NCI-H1105 (cell line): ENCODE measurements at places on chromosomes 1 and 21.

DNA sequence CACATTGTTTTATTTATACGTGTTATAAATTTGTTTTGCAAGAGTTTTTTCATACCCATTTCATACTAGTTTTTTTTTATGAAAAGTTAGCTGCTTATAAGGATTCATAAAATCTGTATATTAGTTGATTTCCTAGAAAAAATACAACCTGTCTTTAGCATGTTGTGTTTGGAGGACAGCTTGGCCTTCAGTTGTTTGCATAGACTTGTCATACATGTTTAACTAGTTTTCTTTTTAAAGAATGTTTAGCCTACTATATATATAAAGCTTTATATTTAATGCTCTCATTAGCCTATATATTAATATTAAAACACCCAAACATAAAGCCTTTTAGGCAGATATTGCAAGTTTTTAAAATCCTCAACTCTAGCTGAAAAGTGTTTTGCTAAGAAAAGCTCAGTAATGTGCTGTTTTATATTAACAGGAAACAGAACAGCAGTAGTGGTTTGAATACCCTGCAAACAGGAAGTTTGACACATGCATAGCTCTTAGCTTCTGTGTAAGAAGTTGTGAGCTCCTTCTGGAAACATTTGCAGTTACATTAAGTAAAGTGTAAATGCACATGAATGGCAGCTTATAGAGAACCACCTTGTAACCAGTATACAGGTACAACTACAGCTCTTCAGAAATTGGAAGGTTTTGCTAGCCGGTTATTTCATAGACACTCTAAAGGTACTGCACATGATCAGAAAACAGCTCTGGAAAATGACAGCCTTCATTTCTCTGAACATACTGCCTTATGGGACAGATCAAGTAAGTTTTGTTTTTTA is at the start of gene PRKACB:
TSS of gene PRKACB (plus strand) at position 476 of the 770 bp plus-strand sequence. CDS start at position 567, 91 bp downstream.
- DNase-seq = no peak

- peak; percentile 27 for DNase-seq
These were observed 30.9 kb upstream of the TAL1 start for GRCh38 chr1:47262787-47263413.

GRCh38 chr1:20829946-20830345 is 42.8 kb upstream of the HP1BP3 start:
- DNase-seq = no peak

- no peak for DNase-seq
These were observed 253.2 kb downstream of the NPHP4 start for GRCh38 chr1:5738911-5739462.

GRCh38 chr1:8835941-8836643 is 18.7 kb upstream of the RERE start:
- DNase-seq = no peak

GRCh38 chr1:203406446-203407045 is 55.6 kb upstream of the FMOD start:
- DNase-seq = no peak

DNA sequence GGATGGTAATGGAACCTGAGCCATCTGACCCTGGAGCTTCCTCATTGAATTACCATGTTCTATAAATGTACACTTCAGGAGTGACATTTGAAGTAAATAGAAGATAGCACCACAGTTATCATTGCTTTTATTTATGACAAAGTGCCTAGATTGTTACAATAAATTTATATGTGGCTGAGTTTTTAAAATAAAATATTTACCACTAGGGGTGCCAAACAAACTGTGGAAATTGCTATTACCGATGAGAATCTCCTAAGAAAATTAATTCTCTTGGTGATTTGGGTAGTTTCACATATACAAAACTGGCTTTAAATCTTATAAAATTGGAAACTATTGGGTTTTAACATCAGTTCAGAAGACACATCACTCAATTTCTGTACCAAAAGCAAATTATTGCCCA is 1.4 kb upstream of the TNR start:
- no peak for DNase-seq

- no peak for DNase-seq
These were observed 87.5 kb downstream of the FGGY start for GRCh38 chr1:59384443-59384842.

DNA sequence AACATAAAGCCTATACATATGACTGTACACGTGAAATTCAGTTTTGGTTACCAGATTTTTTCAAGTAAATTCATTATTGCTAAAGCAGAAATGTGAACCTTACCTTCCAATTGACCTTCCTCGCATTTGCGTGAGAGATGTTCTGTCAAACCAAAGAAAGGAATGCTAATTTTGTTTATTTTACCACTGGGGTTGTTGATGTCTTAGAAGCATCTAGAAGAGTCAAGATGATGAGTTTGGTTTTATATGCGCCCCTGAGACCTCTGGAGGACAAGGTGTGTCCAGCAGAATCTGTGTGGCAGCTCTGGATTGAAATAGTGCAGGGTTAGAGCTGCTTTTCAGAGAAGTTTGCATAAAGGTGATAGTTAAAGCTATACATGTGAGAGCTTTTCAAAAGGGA is 48.4 kb downstream of the ZBTB40 start:
- no peak for DNase-seq

- DNase-seq = no peak
These were observed 188.5 kb downstream of the TGFBR3 start for GRCh38 chr1:91697416-91697815.

DNA sequence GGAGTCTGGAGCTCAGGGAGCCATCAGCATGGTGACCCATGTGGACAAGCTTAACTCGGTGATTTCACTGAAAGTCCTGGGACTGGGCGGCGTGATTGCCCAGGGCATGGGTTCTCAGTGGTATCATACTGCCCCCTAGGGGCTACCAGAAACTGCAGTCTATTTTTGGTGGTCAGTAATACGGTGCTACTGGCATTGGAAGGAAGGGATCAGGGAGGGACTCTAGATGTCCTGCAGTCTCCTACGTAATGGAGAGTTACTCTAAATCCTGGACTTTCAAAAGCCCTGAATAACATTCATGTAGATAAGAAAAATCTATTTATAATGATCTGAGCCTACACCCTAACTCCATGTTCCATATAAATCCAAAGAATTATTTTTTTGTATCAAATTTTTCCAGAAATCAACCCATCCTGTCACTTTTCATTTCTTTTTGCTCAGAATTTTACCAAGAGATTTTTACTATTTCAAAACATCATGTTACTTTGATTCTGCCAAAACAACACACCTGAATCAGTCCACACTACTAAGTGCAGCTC is 37.3 kb downstream of the PABPC4 start:
- peak; percentile 21 for DNase-seq

DNA sequence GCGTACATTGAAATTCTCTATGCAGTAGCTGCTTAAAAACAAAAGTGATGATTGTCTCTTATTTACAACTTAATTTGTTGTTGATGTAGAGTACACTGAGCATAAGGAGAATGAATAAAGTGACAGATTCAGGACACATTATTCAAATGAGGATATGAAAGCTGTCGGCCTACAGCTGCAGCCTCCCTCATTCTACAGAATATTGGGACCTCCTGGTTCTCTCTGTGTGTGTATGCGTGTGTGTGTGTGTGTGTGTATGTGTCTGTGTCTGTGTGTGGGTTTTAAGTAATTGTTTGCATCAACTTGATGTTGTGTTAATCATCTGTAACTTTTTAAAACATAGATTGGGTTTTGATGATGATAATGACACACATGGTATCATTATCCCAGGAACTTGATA is 17.9 kb downstream of the PROX1 start:
- no peak for DNase-seq

- DNase-seq = no peak
These were observed 11.7 kb upstream of the USP48 start for GRCh38 chr1:21794656-21795055.

- DNase-seq = no peak
These were observed 53.3 kb upstream of the ZC3H11B start for GRCh38 chr1:219666242-219666641.

DNA sequence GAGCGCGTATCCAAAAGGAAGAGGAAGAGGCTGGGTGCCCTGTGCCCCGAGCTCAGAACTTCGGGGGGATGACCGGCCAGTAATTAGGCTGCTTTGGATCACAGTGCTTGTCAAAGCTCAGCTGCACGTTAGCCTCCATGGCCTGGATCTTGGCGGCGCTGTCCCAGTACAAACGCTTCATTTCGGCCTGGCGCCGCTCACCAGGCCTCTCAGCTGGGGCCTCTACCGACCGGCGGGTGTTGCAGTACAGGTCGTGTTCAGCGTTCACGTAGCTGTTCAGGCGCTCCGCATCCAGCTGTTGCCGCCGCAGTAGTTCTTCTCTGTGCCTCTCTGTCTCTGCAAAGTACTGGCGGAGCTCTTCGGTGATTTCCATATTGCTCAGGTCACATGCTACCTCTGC is 1.4 kb upstream of the ZNF326 start:
- DNase-seq = no peak

- no peak for DNase-seq
These were observed at the start of gene KCNJ15 for GRCh38 chr21:38256599-38257302. TSS of gene KCNJ15 (plus strand) at chr21:38256991. CDS start at chr21:38299262, 42,271 bp downstream.

DNA sequence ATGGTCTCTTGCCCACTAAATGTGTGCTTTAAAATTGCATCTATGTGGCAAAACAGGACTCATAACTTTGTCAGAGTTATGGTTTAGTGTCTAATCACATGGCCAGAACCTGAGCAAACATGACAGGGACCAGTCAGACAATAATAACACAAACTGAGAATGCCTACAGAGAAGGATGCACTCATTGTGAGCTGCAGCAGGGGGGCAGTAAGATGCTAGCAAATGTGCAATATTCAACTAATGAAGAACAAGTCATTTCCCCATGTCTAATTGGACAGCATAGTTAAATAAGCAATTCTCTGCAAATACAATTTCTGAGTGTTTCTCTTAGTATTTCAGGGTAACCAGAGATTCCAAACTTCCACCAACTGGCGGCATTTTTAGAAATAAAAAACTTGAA is 30.8 kb downstream of the SPAG17 start:
- DNase-seq = no peak
